ENCODE measurements at places on chromosomes 2 and 18.

DNA sequence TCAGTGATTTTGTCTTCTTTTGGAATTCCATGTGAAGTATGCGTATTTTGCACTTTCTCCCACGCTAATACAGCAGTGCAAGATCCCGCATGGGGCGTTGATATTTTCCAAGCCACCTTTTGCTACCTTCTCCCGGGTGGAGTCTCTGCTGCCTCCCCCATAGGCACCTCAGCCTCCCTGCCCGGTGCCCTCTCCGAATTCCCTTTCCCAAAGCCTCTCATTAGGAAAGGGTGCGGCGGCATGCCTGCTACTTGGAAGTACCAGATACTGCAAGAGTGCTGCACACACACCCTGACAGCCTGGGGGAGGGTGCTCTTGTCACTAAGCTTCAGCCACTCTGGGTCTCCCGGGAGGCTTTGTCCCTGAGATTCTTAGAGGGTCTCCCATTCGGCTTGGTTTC, 114.4 kb upstream of the PXDN start:
- DNase-seq = no peak

DNA sequence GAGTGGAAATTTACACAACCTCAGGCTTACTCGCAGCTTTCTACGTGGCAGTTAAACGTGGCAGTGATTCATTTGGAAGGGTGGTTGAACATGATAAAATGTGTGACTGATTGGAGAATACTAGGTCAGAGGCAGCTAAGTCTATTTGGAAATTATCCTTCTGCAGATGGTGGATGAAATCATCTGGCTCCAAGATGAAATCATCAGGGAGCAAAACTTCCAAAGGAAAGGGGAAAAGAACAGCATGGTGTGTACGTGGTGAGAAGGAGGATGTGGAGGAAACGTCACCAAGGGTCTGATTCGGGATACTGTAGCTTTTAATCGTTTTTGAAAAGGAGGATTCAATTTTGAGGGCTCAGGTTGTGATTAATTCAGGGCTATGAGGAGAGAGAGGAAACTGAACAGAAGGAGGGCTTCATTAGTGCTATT, 47.9 kb downstream of the COL3A1 start:
- DNase-seq = no peak

GRCh38 chr2:106269591-106270291, 75.6 kb upstream of the UXS1 start:
- no peak for DNase-seq

DNA sequence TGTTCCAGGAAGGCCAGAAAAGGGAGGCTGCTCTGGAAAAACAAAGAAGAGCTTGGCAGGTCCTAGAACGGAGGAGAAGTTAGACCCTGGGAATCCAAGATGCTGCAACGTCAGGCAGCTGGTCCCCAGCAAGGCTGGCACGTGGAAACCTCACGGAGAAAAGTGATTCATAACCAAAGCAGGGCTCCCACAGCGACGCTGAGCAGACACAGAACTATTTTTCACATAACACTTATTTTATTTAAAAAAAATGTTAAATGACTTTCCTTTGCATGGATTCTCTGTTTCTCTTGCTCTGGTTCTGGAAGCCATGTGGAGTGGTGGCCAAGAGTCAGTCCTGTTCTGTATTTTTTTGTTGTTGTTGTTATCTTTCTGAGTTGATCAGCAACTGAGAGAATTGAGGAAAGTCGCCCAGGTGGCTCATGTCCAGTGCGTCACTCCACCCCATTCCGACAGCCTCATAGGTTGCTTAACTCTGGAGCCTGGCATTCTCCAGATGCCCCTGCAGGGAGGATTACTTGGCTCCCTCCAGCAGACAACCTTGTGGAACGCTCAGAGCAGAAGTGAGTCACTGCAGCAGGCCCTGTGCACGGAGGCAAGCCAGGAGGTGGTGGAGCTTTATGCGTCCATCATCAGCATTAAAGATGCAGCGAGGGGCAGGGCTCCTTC, 229.9 kb upstream of the HDAC4 start:
- DNase-seq = no peak

DNA sequence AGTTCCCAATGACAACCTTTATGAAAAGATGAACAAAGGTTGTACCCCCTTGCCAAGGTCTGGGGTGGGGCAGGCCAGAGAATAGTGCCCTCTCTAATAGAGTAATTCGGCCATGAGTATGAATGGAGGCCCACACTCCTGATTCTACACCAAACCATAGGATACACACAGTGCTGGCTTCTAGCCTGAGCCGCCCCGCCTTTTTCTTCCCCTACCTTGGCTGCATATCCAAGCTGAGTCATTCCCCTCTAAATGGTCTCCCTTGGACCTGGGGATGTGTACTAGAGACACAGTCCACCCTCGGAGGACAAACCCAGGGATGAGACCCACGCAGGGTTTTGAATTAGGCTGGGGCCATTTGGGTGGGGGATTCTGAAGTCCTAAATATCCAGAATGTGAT, 107.2 kb upstream of the CAPN13 start:
- DNase-seq = no peak

DNA sequence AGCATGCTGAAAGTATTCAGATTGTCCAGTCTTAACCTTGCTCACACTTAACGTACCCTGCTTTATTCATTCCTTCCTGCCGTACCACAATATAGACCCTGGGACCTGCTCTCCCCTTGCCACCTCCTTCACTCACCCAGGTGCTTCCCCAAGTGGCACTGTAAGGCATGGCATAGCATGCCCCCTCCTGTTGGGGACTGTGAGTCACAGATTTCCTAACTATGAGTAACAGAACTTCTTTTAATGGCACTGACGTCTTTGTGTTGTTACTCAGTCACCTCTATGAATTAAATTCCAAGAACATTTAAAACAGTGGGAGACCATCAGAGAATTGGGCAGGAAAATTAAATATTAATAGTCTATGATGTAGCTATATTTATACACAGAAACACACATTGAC, 117.2 kb downstream of the CTNNA2 start:
- no peak for DNase-seq

DNA sequence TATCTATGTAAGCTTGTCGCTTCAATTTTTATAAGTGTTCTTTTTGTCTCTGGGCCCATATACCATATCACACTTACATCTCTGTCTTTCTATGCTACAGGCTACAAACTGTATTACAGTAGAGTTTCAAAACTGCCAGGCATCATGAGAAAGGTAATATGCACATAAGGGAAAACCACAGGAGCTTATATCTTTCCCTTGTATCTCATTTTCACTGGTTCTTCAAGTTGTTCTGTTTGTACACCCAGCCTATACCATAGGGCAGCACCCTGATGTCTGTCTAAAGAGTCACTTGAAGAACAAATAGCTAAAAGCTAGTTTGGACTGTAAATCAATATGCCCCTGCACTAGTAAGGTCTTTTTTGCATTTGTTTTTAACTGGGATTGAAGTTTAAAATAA, 366.7 kb downstream of the FIGN start:
- no peak for DNase-seq

- peak; percentile 64 for DNase-seq
These were observed 21.6 kb upstream of the SLC20A1 start for GRCh38 chr2:112623913-112624777.

DNA sequence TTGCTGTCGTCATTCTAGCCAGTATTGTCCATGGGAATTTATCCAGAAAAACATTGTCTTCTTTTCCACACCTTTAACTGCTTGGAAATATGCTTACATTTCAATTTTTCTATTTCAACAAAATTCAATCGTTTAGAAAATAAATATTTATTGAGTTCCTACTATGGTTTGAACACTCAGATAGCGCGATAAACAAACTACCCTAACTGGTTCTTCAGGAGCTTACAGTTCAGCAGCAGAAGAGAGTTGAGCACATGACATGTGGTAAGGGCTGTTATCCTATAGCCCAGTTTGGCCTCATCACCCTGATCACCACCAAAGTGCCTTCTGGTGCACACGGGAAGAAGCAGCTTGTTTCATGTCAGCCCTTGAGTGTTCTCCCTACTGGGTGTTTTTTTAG, 375.2 kb upstream of the SMIM21 start:
- no peak for DNase-seq

DNA sequence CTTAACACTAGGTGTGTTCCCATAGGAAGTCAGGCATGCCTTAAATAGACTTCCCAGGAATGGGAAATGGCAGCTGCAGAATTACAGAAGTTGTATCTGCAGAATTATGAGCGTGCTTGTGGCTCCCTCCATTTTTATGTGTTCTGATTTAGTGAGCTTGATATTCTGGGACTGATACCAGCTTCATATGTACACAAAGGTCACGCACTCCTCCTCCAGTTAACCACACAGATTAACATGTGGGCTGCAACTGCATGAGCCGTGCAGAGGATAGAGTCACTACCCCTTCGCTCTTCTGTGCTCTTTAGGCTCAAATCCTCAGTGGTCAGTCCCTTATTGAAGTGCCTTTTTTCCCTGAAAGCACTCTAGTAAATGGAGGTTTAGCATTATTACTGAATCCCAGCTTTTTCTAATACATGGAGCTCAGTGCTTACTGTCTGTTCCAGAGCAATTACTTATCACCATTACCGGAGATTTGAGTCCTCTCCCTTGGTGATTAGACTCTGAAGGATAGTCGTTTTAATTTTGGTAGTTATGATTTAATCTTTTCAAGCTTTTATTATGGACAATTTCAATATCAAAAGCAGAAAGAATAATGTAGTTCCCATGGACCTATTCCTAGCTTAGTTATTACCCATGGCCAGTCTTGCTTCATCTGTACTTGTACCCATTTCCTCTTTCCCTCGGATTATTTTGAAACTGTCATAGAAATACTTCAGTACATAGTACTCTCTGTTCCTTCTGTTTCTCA, 238.3 kb downstream of the PRKCE start:
- no peak for DNase-seq

DNA sequence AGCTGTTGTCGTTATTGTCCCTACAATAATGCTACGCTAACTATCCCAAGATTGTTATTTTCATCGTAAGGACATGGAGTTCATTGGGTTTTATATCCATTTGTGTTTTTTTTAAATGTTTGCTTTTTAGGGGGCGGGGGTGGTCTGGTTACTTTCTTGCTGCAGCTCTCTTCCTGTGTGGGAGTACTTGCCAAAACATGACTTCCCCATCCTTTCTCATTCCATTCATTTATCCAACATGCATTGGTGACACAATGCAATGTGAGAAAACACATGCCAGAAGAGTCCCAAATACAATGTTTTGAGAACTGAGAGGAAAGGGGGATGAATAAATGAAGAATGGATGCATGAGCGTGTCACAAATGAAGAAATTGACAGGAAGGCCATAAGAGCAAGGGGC, 55.9 kb downstream of the E2F6 start:
- DNase-seq = no peak

GRCh38 chr2:7612969-7613368, 695.8 kb downstream of the RNF144A start:
- DNase-seq = no peak

GRCh38 chr18:4433717-4434116, 21.4 kb downstream of the DLGAP1 start:
- DNase-seq = no peak

DNA sequence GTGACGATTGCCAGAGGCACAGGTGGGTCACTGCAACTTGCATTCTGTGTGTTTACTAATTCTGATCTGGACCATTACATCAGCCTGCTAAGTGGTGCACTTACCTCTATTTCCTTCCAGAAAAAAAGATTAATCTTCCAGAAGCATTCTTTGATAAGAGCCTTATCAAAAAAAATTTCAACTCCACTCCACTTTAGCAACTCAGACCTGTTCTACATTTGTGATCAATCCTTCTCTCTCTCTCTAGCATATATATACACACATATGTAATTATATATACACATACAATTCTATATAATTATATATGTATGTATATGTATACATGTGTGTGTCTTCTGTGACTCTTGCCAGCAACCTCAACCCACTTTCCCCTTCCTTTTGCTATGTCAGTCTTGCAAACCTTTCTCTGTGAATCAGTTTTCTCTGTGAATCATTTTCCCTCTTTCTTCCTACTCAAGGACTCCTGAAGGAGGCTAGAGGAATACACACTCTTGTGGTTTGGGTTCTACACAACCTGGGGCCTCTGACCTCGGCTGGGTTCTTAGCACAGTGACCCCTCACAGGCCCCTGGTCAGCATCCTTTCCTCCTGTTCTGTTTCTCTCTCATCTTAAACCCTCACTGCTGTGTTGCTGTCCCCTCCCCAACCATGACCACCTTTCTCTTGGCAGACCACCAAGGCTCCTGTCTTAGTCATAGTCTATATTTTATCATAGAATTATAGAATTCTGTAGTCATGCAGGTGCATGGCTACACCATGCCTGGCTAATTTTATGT, 130.4 kb upstream of the PELI1 start:
- no peak for DNase-seq

- no peak for DNase-seq
These were observed 50.2 kb downstream of the EMILIN2 start for GRCh38 chr18:2896990-2897389.

GRCh38 chr18:79546781-79547272, 132.8 kb upstream of the CTDP1 start:
- DNase-seq = no peak

GRCh38 chr18:65279668-65280305, 471.0 kb upstream of the CDH7 start:
- DNase-seq = no peak

- DNase-seq = no peak
These were observed 949.9 kb upstream of the NRXN1 start for GRCh38 chr2:51981783-51982182.

GRCh38 chr2:171479154-171479814, 43.0 kb upstream of the CYBRD1 start:
- DNase-seq = peak; percentile 45

GRCh38 chr2:70369082-70369481, 67.2 kb upstream of the FAM136A start:
- DNase-seq = no peak

GRCh38 chr2:85823951-85824350, 64.8 kb downstream of the ST3GAL5 start:
- no peak for DNase-seq

DNA sequence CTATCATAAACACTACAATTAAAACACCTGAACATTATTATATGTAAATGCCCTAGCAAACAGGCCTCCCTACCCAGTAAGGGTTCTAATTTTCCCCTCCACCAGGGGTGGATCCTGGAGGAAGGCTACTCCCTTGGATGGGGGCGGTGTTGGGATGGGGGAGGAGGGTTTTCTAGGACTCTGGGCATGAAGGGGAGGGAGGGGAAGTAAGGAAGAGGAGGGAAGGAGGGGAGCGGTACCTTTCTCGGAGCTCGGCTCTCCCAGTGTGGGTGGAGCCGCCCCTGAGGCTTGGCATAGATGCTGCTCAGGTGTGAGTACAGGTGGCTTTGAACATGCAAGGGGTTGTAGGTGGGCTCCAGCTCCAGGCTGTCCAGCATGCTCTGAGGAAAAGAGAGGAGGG, 5.4 kb downstream of the DOK1 start:
- DNase-seq = no peak

DNA sequence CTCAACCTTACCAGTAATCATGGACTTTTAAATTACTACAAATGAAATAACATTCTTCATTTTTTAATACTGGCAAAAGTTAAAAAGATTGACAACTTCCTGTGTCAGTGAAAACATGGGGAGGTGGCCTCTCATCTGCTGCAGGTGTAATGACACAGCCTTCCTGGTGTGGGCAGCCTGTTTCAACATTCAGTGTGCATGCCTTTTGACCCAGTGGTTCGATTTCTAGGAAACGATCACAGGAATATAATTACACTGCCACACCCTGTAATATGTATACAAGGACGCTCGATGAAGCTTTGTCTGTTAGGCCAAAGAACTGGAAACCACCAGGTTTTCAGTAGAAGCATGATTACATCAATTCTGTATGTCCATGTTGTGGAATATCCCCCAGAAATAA, 68.7 kb downstream of the MTHFD2 start:
- DNase-seq = peak; percentile 91

Data from T-helper 2 cell (primary cell).